Calu3 (cell line): ENCODE measurements at places on chromosomes 5 and 9. TPM values are rescaled to one million over a fixed set of nuclear protein-coding genes. Genes with fewer than 3 reads are reported as not detected.

GRCh38 chr5:4271193-4271592 is 675.6 kb downstream of the IRX1 start:
- no peaks in the 10 kb centered on the region for H3K36me3 ChIP-seq
- no peak for DNase-seq
- H3K4me3 ChIP-seq = no peak overlapping the region
- no peak overlapping the region for H3K27ac ChIP-seq
- no peaks in the 10 kb centered on the region for H3K27me3 ChIP-seq

- H3K27me3 ChIP-seq = no peaks in the 10 kb centered on the region
- H3K4me1 ChIP-seq = no peaks in the 10 kb centered on the region
- no peak overlapping the region for H3K4me3 ChIP-seq
- no peak overlapping the region for H3K27ac ChIP-seq
Measured at GRCh38 chr5:74294231-74294705, 346.3 kb downstream of the ENC1 start.

PRSS3 gene
- 19.0 and 29.5 TPM in 2 replicates for total RNA-seq

DNA sequence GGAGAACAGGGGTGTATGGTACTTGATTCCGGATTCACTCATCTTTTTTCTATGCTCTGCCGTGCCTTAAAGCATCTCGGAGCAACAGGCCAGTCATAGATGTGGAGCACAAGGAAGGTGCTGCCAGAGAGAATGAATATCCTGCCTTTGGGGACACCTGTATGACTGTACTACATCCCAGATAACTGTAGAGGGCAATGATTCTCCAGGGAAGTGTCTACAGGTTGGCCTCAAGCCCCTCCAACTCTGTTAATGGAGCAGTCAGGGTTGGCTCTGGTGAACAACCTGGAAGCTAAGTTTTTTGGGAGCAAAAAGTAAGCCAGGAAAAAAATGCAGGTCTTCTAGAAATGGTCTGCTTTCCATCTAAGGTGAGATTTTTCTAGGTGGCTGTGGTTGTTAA is 71.0 kb downstream of the NREP start:
- H3K36me3 ChIP-seq = peaks cover 3% of the 10 kb centered on the region
- no peak overlapping the region for H3K4me3 ChIP-seq
- no peak overlapping the region for H3K27ac ChIP-seq
- peaks cover 10% of the 10 kb centered on the region for H3K4me1 ChIP-seq
- H3K27me3 ChIP-seq = no peaks in the 10 kb centered on the region

DNA sequence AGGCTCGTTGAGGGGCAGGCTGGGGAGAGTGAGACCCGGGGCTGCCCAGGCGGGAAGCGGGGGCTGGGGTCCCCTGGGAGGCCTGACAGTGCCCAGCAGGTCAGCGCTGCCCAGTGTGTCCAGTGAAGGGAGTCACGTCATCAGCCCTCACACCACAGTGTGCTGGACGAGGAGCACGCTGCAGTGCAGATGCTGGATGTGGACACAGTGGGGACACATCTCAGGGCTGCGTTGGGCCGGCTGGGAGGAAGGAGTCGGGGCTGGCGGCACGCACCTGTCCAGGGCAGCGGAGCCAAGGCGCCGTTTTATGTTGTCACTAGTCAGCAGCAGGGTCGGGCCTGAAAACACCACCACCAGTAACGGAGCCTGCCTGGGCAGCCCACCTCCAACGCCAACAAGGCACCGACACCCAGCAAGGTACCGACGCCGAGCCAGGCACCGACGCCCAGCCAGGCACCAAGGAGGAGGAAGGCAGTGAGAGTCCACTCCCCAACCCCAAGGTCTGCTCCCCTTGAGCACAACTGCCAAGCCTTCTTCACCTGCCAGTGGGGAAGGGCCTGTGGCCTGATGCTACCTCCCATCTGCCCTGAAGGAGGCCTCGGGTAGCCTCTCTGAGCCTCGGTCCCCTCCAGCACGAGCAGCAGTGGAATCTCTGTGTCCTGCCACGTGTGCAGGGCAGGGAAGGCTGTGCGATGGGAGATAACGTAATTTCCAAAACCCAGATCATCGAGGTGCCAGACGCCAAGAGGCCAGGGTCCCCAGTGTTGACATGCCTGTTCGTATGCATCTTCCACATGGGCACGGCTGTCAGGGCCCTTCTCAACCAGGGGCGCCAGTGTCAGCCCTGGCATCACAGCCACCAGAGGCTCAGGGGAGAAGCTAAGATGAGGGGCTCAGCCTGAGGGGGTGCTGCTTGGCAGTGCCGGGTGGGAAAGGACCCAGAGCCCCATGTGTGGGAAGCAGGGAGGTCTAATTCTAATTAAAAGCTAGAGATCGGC is 21.9 kb upstream of the NSMF start:
- no peak overlapping the region for H3K27ac ChIP-seq
- no peaks in the 10 kb centered on the region for H3K4me1 ChIP-seq
- H3K27me3 ChIP-seq = peaks cover 21% of the 10 kb centered on the region
- DNase-seq = no peak
- H3K36me3 ChIP-seq = no peaks in the 10 kb centered on the region

DNA sequence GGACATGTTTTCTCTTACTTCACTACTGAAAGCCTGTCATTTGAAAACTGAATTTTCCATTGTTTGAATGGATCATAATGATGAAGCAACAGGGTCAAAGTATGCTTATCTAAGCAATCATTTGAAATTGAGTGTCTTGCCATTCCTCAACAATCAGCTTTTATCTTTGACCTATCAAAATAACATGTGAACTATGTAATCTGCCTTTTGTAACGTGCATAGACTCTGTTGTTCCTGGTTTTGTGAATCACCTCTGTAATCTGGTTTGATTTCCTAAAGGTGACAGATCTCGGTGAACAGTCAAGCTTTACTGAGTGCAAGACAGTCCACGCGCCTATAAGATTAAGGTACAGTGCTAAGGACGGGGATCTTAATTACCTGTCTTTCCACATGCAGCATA is 3.3 kb downstream of the MEF2C start:
- peaks cover 9% of the 10 kb centered on the region for H3K4me1 ChIP-seq
- H3K27me3 ChIP-seq = no peaks in the 10 kb centered on the region
- H3K36me3 ChIP-seq = peaks cover 25% of the 10 kb centered on the region
- H3K27ac ChIP-seq = no peak overlapping the region
- H3K4me3 ChIP-seq = no peak overlapping the region
